CD4-positive, alpha-beta T cell treated with Interleukin-6 at 100 ng/mL for 8 hours (primary cell): ENCODE measurements at places on chromosomes 3 and 15.

DNA sequence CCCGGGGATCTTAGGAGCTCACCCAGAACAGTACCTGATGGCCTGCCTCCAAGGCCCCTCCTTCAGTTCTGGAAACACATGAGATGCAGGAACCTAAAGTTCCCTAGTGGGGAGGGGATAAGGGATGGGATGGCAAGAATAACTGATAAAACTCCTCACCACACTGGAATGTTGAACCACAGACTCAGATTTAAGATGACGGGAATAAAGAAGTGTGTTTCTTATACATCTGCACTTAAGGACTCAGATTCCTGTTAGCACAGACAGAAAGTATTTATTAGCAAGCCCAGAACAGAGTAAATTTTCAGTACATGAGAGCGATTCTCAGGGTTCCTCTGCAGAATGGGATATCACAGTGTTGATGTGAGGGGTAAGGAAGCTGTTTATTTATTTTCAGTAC lies 245.2 kb downstream of the TLE3 start:
- DNase-seq, result no peak

- no peak for DNase-seq
Measured at GRCh38 chr3:40593351-40593750, 68.6 kb downstream of the ZNF621 start.

DNA sequence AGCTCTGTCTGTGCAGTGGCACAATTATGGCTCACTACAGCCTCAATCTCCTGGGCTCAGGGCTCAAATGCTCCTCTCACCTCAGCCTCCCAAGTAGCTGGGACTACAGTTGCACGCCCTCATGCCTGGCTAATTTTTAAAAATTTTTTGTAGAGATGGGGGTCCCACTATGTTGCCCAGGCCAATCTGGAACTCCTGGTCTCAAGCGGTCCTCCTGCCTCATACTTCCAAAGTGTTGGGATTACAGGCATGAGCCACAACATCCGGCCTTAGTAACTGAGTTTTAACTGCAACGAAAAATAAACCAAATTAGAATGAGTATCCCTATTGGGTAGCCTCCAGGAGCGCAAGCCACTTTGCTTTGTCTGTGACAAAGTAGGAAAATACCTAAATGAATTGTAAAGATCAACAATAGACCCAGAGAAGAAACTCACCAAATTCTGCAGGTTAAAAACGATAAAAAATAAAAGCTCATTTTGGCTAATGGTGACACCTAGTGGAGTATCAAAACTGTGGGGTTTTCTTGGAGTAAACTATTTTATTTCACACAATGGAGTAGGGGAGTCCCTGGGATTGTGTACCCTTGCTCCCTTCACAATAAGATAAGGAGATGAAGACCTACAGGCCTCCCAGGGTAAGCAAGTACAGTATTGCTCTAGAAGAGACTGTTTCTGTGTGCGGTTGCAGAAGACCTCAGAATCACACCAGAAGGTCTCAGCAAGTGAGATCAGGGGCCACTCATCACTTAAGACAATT lies 21.0 kb upstream of the CA12 start:
- DNase-seq, result peak; percentile 31

GRCh38 chr3:52005571-52005986 lies 9.9 kb upstream of the RPL29 start:
- DNase-seq, result no peak

GRCh38 chr15:51366920-51367319 lies 25.5 kb downstream of the GLDN start:
- no peak for DNase-seq

GRCh38 chr3:8369638-8370037 lies 132.0 kb upstream of the LMCD1 start:
- no peak for DNase-seq

GRCh38 chr3:14605067-14605466 lies 46.5 kb upstream of the CCDC174 start:
- no peak for DNase-seq

GRCh38 chr3:20403986-20404740 lies 218.2 kb upstream of the SGO1 start:
- DNase-seq, result no peak

GRCh38 chr3:12230406-12230805 lies 58.5 kb upstream of the PPARG start:
- no peak for DNase-seq

GRCh38 chr3:194487289-194488054 lies 670 bp upstream of the ATP13A3 start:
- DNase-seq, result peak; percentile 26

- no peak for DNase-seq
Measured at GRCh38 chr3:24623657-24624056, 129.0 kb upstream of the THRB start.

DNA sequence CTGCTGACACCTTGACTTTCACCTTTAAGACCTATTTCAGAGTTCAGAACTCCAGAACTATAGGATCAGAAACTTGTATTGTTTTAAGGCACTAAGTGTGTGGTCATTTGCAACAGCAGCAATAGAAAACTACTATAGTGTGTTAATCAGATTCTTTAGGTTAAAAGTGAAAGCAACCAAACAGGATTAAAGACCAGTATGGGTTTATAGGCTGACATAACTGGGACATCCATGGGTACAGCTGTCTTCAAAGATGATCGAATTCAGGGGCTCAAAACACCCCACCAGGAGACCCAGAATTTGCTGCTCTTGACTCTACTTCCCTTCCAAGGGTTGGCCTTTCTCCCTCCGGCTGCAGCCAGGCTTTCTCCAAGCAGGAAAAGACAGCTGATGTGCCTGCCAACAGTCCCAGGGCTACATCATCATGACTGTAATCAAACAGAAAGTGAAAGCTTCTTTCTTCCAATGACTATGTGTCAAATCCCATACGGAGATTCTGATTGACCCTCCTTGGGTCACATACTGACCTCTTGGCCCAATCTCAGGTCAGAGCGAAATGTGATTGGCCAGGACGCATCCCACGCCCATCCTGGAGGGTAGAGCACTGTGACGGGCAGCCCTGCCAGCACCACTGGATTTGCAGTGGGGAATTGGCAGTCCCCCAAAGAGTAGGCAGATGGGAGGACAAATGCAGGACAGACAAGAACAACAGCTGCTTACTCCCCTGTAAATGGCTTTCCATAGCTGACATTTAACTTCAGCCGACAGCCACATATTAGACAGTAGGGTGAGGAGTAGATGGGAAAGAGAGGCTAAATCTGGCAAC lies 51.4 kb upstream of the RNF7 start:
- no peak for DNase-seq
